ENCODE measurements at places on chromosomes 5 and 9.

DNA sequence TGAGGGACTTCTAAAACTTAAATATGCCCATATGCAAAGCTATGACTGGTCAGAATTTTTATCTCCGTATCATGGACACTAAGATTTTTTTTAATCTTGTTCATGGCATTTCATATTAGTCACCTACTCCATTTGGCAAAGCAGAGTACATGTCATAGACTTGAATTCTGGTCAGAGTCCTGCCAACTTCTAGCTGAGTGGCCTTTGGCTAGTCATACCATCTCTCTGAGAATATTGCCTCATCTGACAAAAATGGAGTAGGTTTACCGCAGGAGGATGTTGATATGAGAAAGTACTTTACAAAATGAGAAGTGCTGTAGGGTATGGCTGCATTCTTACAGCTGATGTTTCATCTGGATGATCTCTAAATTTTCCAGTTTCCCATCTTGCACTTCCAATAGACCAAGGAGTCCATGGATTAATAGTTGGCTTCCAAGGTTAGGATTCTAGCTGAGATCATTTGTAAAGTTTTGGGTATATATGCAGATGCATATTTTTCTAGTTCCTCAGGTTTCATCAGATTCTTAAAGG, 150.8 kb upstream of the NR3C1 start:
- DNase-seq = no peak

DNA sequence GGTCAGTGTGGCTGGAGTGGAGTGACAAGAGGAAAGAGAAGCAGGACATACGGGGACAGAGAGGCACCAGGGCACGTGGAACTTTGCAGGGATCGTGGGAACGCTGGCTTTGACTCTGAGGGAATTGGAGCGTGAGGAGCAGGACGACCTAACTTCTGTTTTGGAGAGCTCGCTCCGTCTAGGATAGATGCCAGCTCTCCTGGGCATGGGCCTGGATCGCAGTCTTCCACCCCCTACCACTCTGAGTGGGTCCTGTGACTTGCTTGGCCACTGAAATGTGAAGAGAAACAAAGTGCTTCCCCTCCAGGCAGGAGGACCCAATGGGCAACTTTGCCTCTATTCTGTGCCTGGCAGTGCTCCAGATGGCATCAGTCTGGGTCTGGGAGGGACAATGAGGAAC, 8.7 kb upstream of the SH3PXD2B start:
- DNase-seq = no peak

GRCh38 chr5:40490464-40491111, 189.1 kb upstream of the PTGER4 start:
- DNase-seq = no peak

- no peak for DNase-seq
These were observed 163.9 kb upstream of the CLINT1 start for GRCh38 chr5:158022837-158023236.

- DNase-seq = no peak
These were observed 12.1 kb upstream of the NRG2 start for GRCh38 chr5:140055152-140055551.

- no peak for DNase-seq
These were observed 234.9 kb upstream of the DAP start for GRCh38 chr5:10995891-10996290.

- no peak for DNase-seq
These were observed 1.6 kb upstream of the CD72 start for GRCh38 chr9:35619800-35620158.

DNA sequence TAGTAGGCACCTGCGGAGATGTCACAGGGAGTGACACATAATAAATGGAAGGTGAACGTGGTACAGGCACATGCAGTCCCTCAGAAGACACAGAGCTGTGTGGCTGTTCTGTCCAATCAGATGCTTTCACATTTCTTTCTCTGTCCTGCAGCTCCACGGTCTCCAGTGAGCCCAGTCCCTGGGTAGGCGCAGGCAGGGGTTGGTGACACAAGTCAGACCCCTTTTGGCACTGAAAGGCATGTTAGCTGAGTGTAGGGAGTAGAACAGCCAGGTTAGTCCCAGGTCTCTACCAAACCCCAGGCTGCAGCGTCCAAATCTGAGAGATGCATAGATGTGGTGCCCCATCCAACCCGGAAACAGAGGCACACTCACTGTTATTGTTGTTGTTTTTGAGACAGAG, 2.8 kb downstream of the SLC31A2 start:
- no peak for DNase-seq

DNA sequence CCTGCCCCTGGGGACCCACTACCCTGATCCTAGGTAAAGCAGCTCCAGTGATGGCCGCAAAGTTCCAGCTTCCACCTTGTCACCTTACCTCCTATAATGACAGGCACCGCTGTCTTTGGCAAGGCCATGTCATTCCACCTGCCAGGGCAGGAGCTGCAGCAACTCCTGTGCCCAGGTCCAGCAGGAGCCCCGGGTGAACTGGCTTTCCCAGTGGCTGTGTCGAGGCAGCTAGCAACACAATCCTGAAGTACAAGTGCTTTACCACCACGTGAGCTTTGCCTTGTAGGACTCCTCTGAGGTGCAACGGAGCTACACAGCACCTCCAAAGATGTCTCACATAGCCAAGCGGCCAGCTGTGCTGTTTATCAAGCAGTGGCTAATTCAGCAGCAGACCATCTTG, 20.7 kb upstream of the MGAT1 start:
- no peak for DNase-seq

DNA sequence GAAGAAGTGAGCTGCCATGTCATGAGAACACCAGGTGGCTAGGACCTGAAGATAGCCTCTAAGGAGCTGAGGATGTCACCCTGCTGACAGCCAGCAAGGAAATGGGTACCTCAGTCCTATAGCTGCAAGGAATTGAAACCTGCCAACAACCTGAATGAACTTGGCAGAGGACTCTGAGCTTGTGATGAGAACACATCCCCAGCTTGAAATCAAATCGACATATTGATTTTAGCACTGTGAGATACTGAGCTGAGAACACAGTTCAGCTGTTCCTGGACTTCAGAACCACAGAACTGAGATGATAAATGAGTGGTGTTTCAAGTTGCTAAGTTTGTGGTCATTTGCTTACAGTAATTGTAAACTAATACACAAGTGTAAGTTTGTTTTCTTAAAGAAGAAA, 5.5 kb upstream of the RASEF start:
- DNase-seq = no peak

DNA sequence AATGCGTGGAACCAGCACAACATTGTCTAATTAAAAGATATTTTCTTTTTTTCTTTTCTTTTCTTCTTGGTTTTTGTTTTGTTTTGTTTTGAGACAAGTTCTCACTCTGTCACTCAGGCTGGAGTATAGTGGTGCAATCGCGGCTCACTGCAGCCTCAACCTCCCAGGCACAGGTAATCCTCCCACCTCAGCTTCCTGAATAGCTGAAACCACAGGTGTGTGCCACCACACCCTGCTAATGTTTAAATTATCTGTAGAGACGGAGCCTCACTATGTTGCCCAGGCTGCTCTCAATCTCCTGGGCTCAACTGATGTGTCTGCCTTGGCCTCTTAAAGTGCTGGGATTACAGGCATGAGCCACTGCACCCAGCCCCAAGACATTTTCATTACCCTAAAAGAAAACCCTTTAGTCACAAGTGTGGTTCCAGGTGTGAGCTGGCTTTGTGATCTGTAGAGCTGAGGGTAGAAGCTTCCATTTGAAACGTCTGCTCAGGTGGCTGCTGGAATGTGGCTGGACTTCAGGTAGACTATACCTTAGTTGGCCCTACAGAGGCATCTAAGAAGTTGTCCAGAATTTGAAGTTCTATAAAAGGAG, 19.1 kb upstream of the NEK6 start:
- no peak for DNase-seq

DNA sequence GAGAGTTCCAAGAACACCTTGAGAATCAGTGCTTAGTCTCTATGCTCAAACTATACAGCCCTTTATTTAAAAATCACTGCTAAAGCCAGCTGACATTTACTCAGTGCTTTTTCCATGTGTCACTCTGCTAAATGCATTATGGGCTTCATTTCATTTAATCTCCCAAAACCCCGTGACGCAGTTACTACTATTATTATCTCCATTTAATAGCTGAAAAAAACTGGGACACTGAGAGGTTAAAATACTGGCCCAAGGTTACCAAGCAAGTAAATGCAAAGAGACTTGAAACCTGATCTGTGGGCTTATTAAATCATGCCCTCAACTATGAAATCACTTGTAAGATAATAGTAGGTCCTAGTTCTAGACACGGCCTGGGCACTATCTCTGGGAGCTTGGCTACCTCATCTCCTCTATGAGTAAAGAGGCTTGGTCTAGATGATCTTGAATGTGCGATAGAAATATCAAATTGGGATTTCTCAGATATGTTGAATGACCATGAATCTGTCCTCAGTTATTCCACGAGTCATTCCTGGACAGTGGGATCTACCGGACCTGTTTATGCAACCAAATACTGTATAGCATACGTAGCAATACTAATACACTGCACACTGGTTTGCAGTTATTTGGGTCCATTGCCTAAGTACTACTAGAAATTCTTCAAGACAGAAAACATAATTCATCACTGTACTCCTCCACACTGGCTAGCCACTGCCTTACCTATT, 32.3 kb downstream of the MARCHF11 start:
- DNase-seq = no peak

- DNase-seq = no peak
These were observed 57.1 kb downstream of the TBCA start for GRCh38 chr5:77718934-77719610.

DNA sequence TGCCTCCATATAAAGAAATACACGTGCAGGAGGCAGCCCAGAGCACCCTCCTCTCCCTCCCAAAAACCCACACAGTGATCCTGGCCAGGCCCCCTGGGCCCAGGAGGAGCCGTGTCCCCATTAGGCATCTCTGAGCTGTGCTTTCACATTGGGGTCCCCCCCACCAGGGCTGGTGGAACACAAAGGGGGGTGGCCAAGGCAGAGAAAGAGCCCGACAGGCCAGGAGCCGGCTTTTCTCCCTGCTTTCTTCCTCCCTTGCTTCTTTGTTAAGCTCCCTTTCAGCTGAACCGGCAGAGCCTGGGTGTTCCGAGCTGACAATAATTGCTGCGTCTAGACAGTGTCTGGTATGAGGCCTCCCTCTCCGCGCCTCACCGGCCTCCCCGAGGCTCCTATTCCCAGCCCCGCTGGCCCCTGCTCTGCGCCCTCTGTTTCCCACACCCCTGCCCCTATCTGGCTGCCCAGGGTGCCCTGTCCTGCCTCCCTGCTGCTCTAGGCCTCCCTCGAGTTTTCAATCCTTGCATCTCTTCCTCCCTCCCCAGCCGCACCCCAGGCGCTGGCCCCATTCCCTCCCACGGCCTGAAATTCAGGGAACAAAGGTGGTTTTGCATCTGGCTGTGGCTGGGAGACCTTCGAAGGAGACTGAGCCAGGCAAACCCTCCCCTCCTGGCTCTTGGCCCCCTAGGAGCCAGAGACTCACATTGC, 120.6 kb downstream of the C9orf50 start:
- no peak for DNase-seq

DNA sequence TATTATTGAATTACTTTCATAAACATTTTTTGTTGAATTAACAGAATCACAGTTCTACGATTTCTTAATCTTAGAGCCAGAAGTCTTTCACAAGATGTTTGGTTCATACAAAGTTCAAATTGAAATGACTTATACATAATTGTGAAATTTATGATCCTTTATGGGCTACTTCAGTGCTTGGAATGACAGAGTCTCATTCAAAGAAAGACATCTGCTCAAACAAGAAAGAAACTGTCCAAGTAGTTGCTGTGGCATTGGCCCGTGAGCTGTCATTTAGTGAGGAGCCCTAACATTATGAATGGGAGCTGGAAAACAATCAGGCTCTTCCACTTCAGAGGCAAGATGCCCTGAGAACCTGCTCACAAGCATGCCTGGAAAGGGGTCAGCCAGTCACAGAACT, 63.4 kb downstream of the AUH start:
- no peak for DNase-seq

DNA sequence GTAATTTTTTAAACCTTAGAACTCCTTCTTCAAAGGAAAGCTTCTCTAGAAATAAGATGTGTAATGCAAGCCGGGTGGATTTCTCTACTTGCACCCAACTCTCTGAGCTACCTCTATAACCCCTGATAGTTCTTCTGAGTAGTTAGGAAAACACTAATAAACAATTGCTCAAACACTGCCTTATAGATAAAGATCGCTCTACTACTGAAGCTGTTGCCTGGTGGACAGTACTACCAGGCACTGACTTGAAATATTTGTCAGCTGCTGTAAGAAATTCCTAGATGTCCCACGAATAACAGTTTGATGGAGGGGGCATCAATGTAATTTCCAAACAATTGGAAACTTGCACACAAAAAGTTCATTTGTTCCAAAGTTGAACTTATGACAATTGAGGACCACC, 42.0 kb downstream of the NR3C1 start:
- DNase-seq = no peak

- no peak for DNase-seq
These were observed 55.1 kb downstream of the RETREG1 start for GRCh38 chr5:16561660-16562059.

DNA sequence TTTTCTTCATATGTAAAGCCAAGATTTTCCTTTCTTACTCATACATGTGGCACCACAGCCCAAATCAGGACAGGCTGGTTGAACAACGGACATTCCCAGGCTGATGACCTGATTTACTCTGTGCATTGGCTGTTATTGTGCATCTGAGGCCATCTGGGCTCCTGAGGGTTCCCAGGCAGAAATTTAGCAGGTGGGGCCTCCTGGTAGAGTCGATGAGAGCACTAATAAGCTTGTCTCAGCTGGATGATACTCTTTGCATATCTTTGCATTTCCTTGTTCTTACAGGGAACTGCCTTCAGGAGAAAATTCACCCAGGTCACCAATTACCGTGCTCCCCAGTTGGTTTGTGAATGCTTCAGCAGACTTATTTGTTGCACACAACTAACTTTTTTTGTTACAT, 605.1 kb downstream of the ELAVL2 start:
- DNase-seq = no peak

DNA sequence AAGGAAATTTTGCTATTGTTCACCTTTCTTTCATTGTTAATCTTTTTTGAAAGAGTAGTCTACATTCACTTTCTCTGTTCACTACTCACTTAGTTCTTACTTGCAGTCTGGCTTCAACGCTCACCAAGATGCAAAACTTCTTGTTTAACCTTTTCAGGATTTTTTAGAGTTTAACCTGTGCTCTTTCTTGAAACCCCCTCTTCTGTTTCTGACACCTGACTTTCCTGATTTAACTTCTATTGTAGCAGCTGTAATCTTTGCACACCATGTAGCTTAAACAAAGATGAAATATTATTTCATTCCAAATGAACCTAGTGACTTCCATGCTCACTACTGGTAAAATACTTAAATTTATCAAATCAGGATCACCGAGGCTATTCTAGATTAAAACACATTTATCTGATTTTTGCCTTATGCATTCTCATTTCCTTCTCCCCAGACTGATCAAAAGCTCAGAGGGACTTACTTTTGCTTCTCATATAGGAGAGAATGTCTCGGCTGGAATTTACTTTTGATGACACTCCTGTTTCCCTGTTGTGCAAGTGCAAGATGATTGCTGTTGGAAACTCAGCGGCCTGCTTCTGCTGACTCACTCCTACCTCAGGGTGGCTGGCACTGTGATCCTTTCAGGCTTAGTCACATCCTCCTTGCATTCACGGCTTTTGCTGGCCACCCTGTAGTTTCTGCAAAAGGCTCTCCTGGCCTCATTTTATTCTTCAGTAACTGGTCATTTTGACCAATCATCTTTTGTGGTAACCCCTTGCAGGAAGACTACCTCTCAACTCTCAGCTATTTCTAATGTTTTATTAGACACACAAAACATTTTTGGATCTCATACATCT, 109.3 kb upstream of the IFNE start:
- peak; percentile 14 for DNase-seq

- no peak for DNase-seq
These were observed 13.1 kb downstream of the IL7R start for GRCh38 chr5:35869685-35870277.
